Mesothelial cell of epicardium (in vitro differentiated cells): ENCODE measurements at places on chromosomes 12 and 14. TPM values are rescaled to one million over a fixed set of nuclear protein-coding genes. Genes with fewer than 3 reads are reported as not detected.

Gene SLC17A8
- 0.40 to 0.66 TPM (median 0.61 TPM) in 3 replicates for total RNA-seq

Gene KRT80
- total RNA-seq, result 2.7 to 3.0 TPM (median 3.0 TPM) in 3 replicates

Gene OR4E2
- not detected in 3 replicates for total RNA-seq

Gene INSM2
- total RNA-seq, result not detected in 3 replicates

Gene PROX2
- not detected in 3 replicates for total RNA-seq

Gene ERP29
- 96.6 to 97.6 TPM (median 97.5 TPM) in 3 replicates for total RNA-seq

Gene ZFHX2
- total RNA-seq, result 9.8 to 14.4 TPM (median 13.7 TPM) in 3 replicates

Gene POTEG
- not detected in 3 replicates for total RNA-seq

Gene SLC10A1
- total RNA-seq, result not detected in 3 replicates

Gene A2M
- total RNA-seq, result 3.8 to 4.8 TPM (median 4.3 TPM) in 3 replicates

Gene PLEKHH1
- total RNA-seq, result 20.5 to 21.4 TPM (median 21.0 TPM) in 3 replicates

Gene ZBTB25
- 19.1 to 20.6 TPM (median 19.1 TPM) in 3 replicates for total RNA-seq

Gene DDX51
- total RNA-seq, result 31.4 to 34.0 TPM (median 32.5 TPM) in 3 replicates

Gene NGB
- not detected in 3 replicates for total RNA-seq

- no peak overlapping the region for H3K4me3 ChIP-seq
- no peaks in the 10 kb centered on the region for H3K4me1 ChIP-seq
- peaks cover 4% of the 10 kb centered on the region for H3K27me3 ChIP-seq
- no peak for DNase-seq
- H3K36me3 ChIP-seq, result no peaks in the 10 kb centered on the region
These were observed 417.2 kb upstream of the NOVA1 start for GRCh38 chr14:27015065-27015464.

DNA sequence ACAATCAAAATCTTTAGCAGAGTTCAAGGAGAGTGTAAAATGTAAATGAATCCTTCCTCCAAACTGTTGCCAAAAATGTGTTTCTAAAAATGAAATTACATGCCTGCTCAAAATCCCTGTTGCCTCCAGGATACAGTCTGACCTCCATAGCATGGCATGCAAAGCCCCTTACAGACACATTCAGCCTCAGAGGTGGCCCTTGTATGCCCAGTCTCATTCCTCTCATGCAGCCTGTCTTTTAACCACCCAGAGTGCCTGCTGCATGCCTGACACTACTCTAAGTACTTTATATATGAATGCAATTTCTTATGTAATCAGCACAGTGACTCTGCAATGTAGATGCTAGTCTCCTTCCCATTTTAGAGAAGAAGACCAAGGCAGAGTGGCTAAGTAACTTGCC is 24.4 kb upstream of the PTPRQ start:
- no peak overlapping the region for H3K4me3 ChIP-seq
- peaks cover 2% of the 10 kb centered on the region for H3K27me3 ChIP-seq
- H3K36me3 ChIP-seq, result no peaks in the 10 kb centered on the region
- peaks cover 57% of the 10 kb centered on the region for H3K4me1 ChIP-seq
- H3K27ac ChIP-seq, result peak overlapping the region; percentile 44

DNA sequence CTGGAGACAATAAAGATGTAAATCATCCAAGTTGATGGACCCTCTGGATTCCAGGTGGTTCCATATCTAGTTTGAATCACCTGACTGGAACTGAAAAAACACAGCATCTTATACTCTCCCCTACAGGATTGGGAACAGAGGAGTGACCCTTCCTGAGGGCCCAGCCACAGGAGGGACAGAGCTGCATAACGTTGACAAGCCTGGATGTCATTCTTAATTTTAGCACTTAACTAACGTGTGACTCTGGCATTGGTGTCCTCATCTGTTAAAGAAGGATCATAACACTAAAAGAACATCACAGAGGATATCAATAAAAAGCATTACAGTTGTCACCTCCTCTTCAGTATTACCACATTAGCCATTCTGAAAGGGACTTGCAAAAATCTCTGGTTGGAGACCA is 47.7 kb downstream of the STON2 start:
- no peaks in the 10 kb centered on the region for H3K27me3 ChIP-seq
- DNase-seq, result no peak
- H3K27ac ChIP-seq, result no peak overlapping the region
- H3K36me3 ChIP-seq, result peaks cover 11% of the 10 kb centered on the region
- H3K4me1 ChIP-seq, result peaks cover 4% of the 10 kb centered on the region

DNA sequence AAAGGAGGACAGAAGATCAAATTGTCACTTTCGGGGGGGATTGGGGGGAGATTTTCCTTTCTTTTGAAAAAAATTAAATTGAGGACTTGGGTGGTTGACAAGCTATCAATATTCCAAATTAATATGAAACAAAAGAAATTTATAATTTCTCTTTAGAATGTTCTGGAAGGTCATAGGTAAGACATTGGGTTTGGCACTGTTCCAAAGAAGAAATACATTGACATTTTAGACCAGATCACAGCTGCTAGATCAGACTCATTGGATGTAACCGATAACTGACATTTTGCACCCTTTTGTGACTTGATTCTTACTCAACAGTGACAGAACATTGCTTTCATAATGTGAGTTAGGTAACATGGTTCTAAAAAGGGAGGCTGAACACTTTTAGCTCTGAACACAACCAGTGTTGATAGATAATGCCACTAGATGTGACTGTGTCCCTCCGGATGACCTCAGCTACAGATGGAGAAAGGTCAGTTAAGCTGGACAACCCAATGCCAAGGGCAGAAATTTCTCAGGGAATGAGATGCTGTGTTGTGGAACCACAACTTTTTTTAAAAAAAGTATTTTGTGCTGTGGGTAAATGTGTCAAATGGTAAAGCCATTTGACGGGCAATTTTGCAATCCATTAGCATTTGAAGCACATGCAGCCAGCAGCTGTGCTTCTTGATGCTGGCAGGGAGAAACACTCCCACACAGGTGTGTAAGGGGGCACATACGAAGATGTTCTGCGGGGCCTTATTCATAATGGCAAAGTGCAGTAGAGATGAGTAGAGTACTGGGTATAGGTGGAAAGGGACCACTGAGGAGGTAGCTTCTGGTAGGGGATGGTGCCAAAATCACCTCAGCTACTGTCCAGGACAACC is 62.9 kb downstream of the RFX4 start:
- no peak for DNase-seq
- H3K4me3 ChIP-seq, result no peak overlapping the region
- H3K27ac ChIP-seq, result no peak overlapping the region
- peaks cover 19% of the 10 kb centered on the region for H3K27me3 ChIP-seq
- no peaks in the 10 kb centered on the region for H3K4me1 ChIP-seq
- H3K36me3 ChIP-seq, result no peaks in the 10 kb centered on the region

- H3K4me1 ChIP-seq, result no peaks in the 10 kb centered on the region
- no peak overlapping the region for H3K27ac ChIP-seq
- DNase-seq, result no peak
- no peaks in the 10 kb centered on the region for H3K27me3 ChIP-seq
These were observed 16.9 kb upstream of the AICDA start for GRCh38 chr12:8629486-8630033.

DNA sequence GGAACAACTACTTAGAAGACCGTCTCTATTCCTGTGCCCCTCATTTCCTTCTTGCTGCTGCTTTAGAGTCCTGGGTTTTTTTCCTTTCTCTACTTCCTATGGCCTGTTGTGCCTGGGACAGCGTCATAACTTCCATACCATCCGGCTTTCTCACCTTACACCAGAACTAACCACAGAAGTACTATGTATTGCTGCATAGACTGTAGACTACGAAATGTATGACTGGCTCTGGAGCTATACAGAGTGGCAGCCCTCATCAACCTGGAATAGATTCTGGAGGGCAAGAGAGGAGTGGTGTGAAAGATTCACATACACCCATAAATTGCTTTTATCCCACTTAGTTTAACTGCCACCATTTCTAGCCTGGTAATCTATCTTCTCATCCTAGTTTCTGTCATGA is 16.9 kb upstream of the SRP54 start:
- H3K27me3 ChIP-seq, result no peaks in the 10 kb centered on the region
- DNase-seq, result no peak
- H3K4me3 ChIP-seq, result no peak overlapping the region
- H3K27ac ChIP-seq, result no peak overlapping the region
- H3K4me1 ChIP-seq, result peaks cover 6% of the 10 kb centered on the region

DNA sequence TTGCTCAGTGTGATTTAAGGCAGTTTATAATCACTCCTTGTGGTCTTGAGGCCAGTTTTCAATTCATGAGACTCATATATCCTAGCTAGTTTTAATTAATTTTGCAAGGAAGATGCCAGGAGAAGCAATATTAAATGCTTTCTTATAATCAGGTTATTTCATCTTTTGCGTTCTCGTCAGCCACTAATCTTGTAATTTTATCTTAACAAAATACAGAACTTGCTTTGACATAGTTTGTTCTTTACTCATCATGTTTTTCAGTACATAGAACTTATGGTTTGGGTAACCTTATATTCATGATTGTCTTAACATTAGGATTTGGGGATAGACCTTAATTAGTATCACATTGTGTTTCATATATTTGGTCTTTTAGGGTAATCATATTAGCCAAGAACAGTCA is 76.0 kb downstream of the LIN52 start:
- no peak for DNase-seq
- no peaks in the 10 kb centered on the region for H3K27me3 ChIP-seq
- H3K27ac ChIP-seq, result no peak overlapping the region

GRCh38 chr12:128820253-128820652 is 3.5 kb downstream of the SLC15A4 start:
- DNase-seq, result no peak
- H3K27me3 ChIP-seq, result no peaks in the 10 kb centered on the region
- H3K4me1 ChIP-seq, result peaks cover 31% of the 10 kb centered on the region
- no peak overlapping the region for H3K4me3 ChIP-seq
- no peaks in the 10 kb centered on the region for H3K36me3 ChIP-seq

DNA sequence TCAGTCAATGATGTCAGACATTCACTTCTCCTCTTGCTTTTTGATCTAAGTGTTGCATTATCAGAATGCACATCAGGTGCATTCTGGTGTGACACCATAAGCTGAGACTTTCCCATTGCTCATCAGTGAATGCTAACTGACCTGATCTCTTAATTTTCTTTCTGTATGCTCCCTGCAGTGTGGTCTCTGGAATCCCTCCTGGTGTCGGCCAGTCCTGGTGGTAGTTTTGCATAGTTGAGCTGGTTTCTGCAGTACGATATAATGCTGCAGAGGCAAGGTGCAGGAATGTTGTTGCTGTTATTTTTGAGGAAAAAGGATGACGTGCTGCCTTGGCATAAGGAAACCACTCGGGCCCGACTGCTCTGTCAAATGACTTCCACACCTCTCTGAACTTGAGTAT is 11.0 kb upstream of the SRP54 start:
- no peak overlapping the region for H3K4me3 ChIP-seq
- H3K27ac ChIP-seq, result peak overlapping the region; percentile 0
- peaks cover 5% of the 10 kb centered on the region for H3K36me3 ChIP-seq
- peaks cover 6% of the 10 kb centered on the region for H3K4me1 ChIP-seq
- H3K27me3 ChIP-seq, result no peaks in the 10 kb centered on the region

GRCh38 chr12:116955382-116956021 is 44.8 kb downstream of the FBXW8 start:
- no peak overlapping the region for H3K27ac ChIP-seq
- no peak for DNase-seq
- no peaks in the 10 kb centered on the region for H3K27me3 ChIP-seq
- no peak overlapping the region for H3K4me3 ChIP-seq
- H3K4me1 ChIP-seq, result no peaks in the 10 kb centered on the region

- peaks cover 29% of the 10 kb centered on the region for H3K4me1 ChIP-seq
- H3K36me3 ChIP-seq, result peaks cover 7% of the 10 kb centered on the region
- H3K4me3 ChIP-seq, result no peak overlapping the region
- no peaks in the 10 kb centered on the region for H3K27me3 ChIP-seq
- peak overlapping the region; percentile 1 for H3K27ac ChIP-seq
These were observed 38.8 kb downstream of the EVL start for GRCh38 chr14:100104006-100104352.

- H3K4me1 ChIP-seq, result peaks cover 60% of the 10 kb centered on the region
- H3K36me3 ChIP-seq, result no peaks in the 10 kb centered on the region
- H3K27me3 ChIP-seq, result no peaks in the 10 kb centered on the region
- no peak for DNase-seq
These were observed 3.0 kb downstream of the PAWR start for GRCh38 chr12:79687711-79688260.

- DNase-seq, result no peak
- no peaks in the 10 kb centered on the region for H3K36me3 ChIP-seq
These were observed 224.3 kb upstream of the DCN start for GRCh38 chr12:91406920-91407341.

DNA sequence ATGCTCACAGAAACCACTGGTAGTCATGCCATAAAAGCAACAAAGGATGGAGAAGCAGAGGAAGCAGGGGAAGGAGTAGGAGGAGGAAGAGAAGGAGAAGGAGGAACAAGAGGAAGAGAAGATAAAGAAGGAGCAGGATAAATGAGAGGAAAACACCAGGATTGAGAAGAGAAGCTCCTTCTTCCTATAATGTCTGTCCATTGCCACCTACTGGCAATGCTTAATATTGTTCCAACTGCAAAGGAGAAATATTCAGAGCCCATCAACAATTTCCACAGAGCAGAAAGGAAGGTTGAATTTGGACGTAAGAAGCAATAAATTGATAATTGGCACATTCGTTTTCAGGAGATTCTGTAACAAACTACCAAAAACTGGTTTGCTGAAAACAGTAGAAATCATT is 898.4 kb downstream of the SLC16A7 start:
- no peaks in the 10 kb centered on the region for H3K27me3 ChIP-seq
- no peak overlapping the region for H3K27ac ChIP-seq
- no peak for DNase-seq
- H3K4me3 ChIP-seq, result no peak overlapping the region

DNA sequence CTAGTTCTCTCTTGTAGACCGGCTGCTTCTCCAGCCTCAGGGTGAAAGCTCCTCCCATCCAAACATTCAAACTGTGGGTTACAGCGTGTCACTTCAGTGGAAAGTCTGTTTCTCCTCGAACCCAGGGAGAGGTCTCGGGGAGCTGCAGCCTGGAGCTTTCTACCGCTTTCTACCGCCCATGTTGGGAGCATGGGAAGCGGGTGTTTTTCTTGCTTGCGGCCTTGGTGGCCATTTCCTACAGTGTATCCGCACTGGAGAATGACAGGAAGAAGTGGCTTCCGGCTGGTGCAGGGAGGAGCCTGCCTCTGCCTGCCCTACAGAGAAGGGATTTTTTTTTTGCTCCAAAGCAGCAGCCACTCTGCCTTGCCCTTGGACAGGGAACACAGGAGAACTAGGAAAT is 21.2 kb downstream of the ZFP36L1 start:
- H3K4me3 ChIP-seq, result no peak overlapping the region
- H3K27me3 ChIP-seq, result no peaks in the 10 kb centered on the region
- H3K36me3 ChIP-seq, result no peaks in the 10 kb centered on the region
- DNase-seq, result no peak

- no peaks in the 10 kb centered on the region for H3K27me3 ChIP-seq
- H3K27ac ChIP-seq, result no peak overlapping the region
- H3K4me1 ChIP-seq, result no peaks in the 10 kb centered on the region
These were observed 14.2 kb downstream of the KMT5A start for GRCh38 chr12:123398177-123398549.

GRCh38 chr14:54335569-54336155 is 61.1 kb upstream of the CDKN3 start:
- no peak overlapping the region for H3K4me3 ChIP-seq
- no peak for DNase-seq
- no peaks in the 10 kb centered on the region for H3K27me3 ChIP-seq
- no peak overlapping the region for H3K27ac ChIP-seq
- no peaks in the 10 kb centered on the region for H3K36me3 ChIP-seq

- H3K36me3 ChIP-seq, result peaks cover 5% of the 10 kb centered on the region
- H3K4me1 ChIP-seq, result peaks cover 40% of the 10 kb centered on the region
- no peak overlapping the region for H3K4me3 ChIP-seq
- H3K27me3 ChIP-seq, result no peaks in the 10 kb centered on the region
- H3K27ac ChIP-seq, result peak overlapping the region; percentile 74
These were observed 1196.5 kb downstream of the GALC start for GRCh38 chr14:86796221-86797074.

- H3K4me1 ChIP-seq, result no peaks in the 10 kb centered on the region
- H3K4me3 ChIP-seq, result no peak overlapping the region
- DNase-seq, result peak; percentile 39
- peaks cover 13% of the 10 kb centered on the region for H3K27me3 ChIP-seq
- no peak overlapping the region for H3K27ac ChIP-seq
- no peaks in the 10 kb centered on the region for H3K36me3 ChIP-seq
These were observed 28.7 kb upstream of the PLD4 start for GRCh38 chr14:104895786-104896661.

- no peak overlapping the region for H3K4me3 ChIP-seq
- no peak for DNase-seq
- H3K27ac ChIP-seq, result no peak overlapping the region
These were observed 5.4 kb downstream of the MAGOHB start for GRCh38 chr12:10607885-10608458.
